T-cell (primary cell): ENCODE measurements at places on chromosomes 2 and 18.

- DNase-seq: no peak
These were observed 35.9 kb downstream of the PTGR3 start for GRCh38 chr18:75173125-75173432.

DNA sequence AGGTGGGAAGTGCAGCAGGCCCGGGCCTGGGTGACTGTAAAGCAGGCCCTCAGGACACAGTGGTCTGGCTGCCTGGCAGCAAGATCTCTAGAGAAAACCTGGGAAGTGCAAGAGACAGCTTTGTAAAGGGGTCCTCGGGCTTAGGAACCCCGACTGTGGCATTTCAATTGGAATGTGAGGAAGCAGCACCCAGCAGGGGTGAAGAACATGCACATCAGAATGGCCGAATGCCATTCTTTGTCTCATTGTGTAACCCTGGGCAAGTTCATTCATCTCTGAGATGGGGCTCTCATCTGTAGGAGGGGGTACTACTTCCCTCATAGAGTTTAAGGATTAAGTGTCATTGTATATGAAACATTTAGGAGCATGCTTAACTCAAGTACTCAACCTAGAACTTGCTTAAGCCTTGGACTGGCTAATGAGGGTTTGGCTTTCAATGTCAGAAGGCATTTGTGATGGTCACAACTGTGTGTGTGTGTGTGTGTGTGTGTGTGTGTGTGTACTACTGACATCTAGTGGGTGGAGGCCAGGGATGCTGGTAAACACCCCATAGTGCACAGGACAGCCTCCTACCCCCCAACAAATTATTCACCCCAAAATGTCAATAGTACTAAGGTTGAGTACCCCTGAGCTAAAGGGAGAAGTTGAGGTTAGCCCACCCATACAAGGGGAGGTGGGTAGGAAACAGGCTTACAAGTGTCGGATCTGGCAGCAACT lies 29.3 kb downstream of the MEX3C start:
- no peak for DNase-seq

GRCh38 chr2:157874348-157874747 lies 1.8 kb downstream of the ACVR1 start:
- DNase-seq: no peak

DNA sequence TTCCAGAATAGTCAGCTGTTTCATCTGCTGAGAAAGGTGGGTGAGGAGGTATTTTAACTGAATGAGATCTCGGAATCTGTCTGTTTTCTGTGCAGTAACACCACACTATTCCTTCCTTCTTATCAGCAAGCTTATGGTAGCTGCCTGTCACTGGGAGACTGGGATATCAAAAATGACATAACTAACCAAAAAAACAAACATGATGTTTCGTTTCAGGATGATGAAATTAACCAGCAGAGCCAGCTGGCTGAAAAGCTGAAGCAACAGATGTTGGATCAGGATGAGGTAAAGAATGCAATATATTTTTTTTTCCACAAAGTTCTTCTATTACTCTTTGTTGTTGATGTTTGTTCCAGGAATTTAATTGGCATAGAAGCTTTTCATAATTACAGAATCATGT lies 59.8 kb upstream of the LYPD6B start:
- DNase-seq: no peak

- DNase-seq: no peak
These were observed 1.7 kb upstream of the MGAT5 start for GRCh38 chr2:134252092-134252750.

DNA sequence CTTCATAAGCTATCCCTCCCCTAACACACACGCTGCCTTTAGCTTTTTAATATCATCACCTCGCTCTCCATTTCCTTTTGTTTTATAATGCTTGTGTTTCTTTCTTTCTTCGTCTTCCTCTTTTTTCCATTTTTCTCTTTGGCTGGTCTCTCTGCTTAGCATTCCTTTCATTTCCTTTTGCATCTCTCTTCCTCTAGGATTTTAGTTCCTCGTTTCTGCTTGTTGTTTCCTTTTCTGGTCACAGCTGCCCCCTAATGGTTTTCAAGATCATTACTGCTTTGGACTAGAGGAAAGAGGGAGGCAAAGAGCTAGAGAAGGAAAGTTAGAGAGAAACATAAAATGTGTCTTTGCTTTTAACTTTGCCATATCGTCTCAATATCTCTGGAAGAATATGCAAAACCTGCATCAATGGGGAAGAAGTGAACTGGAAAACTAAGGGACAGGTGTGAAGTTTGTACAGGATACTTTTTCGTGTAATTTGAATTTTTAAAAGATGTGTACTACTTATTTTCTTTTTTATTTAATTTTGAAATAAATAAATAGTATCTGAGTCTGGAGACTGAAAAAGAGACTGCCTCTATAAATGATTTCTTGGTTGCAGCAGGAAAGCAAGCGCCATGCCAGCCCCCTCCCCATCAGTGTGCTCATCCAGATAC lies 6.3 kb upstream of the NRP2 start:
- no peak for DNase-seq

- no peak for DNase-seq
These were observed 24.4 kb downstream of the SCN9A start for GRCh38 chr2:166351319-166351718.

- DNase-seq: no peak
These were observed 341.7 kb downstream of the STK39 start for GRCh38 chr2:167905668-167906067.

- DNase-seq: no peak
These were observed 53.4 kb downstream of the ADI1 start for GRCh38 chr2:3465844-3466481.

- no peak for DNase-seq
These were observed 1072.4 kb downstream of the RPIA start for GRCh38 chr2:89763581-89764485.

DNA sequence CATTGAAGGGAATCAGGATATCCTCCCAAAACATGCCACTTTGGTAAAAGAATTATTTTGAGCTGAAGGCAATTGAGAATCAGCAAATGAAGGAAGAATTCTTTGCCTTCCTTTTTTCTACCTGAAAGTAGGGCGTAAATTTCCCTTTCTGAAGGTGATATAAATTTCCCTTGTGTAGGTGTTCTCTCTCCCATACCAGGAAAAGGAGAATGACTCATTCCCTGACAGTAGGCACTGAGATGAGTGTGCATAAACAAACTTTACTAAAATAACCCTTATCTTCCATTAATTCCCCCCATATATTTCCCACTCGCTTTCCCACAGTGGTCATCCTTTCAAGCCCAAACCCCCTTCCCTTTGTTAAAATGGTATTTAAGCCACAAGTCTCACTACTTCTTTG lies 1339.0 kb downstream of the LRP1B start:
- DNase-seq: no peak
